ENCODE measurements at places on chromosomes 16 and 17.

DNA sequence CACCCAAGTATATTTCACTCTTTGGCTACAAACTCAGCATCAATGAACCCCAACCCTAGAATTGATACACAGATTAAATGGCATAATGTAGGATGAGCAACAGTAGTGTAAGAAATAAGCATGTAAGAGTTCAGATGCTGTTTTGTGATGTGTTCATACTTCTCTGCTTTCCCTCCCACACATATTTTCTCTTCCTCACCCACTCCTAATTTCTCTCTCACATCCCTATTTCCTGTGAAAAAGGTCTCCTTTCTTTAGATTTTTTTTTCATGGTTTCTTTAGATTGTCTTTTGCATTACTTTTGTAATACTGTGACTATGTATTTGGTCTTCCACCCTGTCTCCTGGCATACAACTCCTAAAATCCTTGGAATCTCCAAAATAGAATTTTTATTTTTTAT, 21.7 kb downstream of the CREBBP start:
- H3K27me3 ChIP-seq: no peaks in the 10 kb centered on the region
- no peak overlapping the region for H3K4me3 ChIP-seq
- H3K36me3 ChIP-seq: no peaks in the 10 kb centered on the region
- H3K4me1 ChIP-seq: peaks cover 100% of the 10 kb centered on the region
- no peak for DNase-seq

DNA sequence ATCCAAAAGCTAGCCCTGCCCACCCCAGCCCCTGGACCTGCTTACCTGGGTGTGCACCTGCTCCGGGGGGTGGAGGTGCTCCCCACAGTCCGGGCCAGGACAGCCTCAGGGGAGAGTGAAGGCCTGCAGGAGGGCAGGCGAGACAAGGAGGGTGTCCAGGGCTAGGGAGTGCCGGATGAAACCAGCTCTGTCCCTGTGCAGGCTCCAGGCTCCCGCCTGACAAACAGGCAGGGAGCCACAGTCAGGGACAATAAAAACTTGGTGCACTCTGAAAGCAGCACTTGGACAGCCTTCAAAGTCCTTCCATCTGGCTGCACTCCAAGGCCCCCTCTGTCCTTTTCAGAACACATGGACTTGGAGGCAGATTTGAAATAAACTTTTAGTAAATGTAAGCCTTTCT, 3.9 kb downstream of the PAQR4 start:
- no peak for DNase-seq
- H3K36me3 ChIP-seq: no peaks in the 10 kb centered on the region
- H3K27ac ChIP-seq: no peak overlapping the region
- H3K4me1 ChIP-seq: peaks cover 24% of the 10 kb centered on the region

DNA sequence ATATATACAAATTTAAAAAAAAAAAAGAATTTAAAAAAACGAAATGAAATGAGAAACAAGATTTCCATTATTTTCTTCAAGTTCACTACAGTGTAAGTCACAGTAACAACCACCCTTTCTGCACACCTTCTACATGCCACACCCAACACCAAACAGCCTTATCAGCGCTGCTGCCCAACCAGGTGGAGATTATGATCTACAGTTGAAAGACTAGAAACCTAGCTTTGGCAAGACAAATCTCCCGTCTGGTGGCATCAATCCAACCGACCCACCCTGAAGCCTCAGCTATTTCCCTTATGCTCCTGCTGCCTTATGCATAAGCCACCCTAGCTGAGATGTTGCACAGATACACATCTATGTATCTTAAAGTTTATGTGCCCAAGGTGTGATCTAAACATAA, 60.8 kb downstream of the PARN start:
- no peak overlapping the region for H3K27ac ChIP-seq
- no peak overlapping the region for H3K4me3 ChIP-seq
- DNase-seq: no peak
- peaks cover 2% of the 10 kb centered on the region for H3K36me3 ChIP-seq

GRCh38 chr16:78985716-78986605, 614.6 kb downstream of the MAF start:
- no peak overlapping the region for H3K27ac ChIP-seq
- no peaks in the 10 kb centered on the region for H3K27me3 ChIP-seq
- H3K36me3 ChIP-seq: no peaks in the 10 kb centered on the region
- no peak for DNase-seq

DNA sequence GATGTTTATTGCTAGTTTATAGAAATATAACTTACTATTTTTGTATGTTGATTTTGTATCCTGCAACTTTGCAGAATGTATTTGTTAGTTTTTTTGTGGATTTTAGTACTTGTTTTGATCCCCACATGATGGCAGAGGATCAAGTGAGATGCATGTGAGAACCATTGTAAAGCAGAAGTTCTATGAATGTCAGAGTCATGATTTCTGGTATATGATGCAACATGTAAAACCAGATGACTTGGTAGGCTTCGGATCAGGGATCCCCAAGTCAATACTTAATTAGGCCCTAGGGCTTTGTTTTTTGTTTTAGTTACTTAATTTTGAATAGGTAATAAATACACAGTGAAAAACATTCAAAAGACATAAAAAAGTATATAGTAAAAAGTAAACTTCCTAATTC, 45.8 kb downstream of the ESRP2 start:
- H3K4me1 ChIP-seq: no peaks in the 10 kb centered on the region
- DNase-seq: no peak
- H3K27ac ChIP-seq: no peak overlapping the region

- no peaks in the 10 kb centered on the region for H3K27me3 ChIP-seq
- DNase-seq: no peak
- peak overlapping the region; percentile 2 for H3K4me3 ChIP-seq
- H3K27ac ChIP-seq: no peak overlapping the region
- H3K36me3 ChIP-seq: no peaks in the 10 kb centered on the region
- peaks cover 15% of the 10 kb centered on the region for H3K4me1 ChIP-seq
These were observed 13.4 kb upstream of the CRISPLD2 start for GRCh38 chr16:84806256-84806889.

- no peaks in the 10 kb centered on the region for H3K36me3 ChIP-seq
- no peak for DNase-seq
- H3K27ac ChIP-seq: no peak overlapping the region
- H3K27me3 ChIP-seq: peaks cover 17% of the 10 kb centered on the region
These were observed 49.4 kb downstream of the BEAN1 start for GRCh38 chr16:66476328-66477027.

DNA sequence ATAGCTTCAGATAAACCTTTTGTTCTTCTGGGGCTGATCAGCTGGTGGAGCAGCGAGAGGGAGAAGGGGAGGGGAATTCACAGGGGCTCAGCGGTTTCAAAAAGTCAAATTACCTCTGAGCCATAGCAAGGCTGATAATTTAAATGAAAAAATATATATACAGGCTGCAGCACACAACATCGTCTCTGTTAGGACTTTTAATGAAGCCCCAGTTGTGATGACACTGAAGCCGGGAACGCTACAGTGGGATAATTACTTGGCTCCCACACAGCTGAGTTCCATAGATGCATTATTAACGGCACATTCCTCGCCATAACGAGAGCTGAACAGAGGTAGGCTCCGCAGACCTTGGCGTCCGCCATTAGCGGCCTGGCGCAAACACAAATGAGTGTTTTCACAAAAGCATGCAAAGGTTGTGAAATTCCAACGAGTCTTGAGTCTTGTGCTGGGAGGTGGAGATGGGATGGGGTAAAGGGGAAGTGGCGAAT, 216.0 kb downstream of the C16orf78 start:
- H3K4me3 ChIP-seq: no peak overlapping the region
- peaks cover 25% of the 10 kb centered on the region for H3K4me1 ChIP-seq
- no peaks in the 10 kb centered on the region for H3K27me3 ChIP-seq
- DNase-seq: no peak
- no peak overlapping the region for H3K27ac ChIP-seq

- no peak for DNase-seq
- no peak overlapping the region for H3K27ac ChIP-seq
- peaks cover 5% of the 10 kb centered on the region for H3K4me1 ChIP-seq
- no peak overlapping the region for H3K4me3 ChIP-seq
- no peaks in the 10 kb centered on the region for H3K36me3 ChIP-seq
These were observed 47.3 kb upstream of the IL34 start for GRCh38 chr16:70598937-70599503.

- peaks cover 42% of the 10 kb centered on the region for H3K4me1 ChIP-seq
- no peak for DNase-seq
- no peak overlapping the region for H3K27ac ChIP-seq
- H3K27me3 ChIP-seq: peaks cover 38% of the 10 kb centered on the region
- no peaks in the 10 kb centered on the region for H3K36me3 ChIP-seq
- peak overlapping the region; percentile 31 for H3K4me3 ChIP-seq
These were observed 10.1 kb upstream of the CA4 start for GRCh38 chr17:60139438-60140285.

DNA sequence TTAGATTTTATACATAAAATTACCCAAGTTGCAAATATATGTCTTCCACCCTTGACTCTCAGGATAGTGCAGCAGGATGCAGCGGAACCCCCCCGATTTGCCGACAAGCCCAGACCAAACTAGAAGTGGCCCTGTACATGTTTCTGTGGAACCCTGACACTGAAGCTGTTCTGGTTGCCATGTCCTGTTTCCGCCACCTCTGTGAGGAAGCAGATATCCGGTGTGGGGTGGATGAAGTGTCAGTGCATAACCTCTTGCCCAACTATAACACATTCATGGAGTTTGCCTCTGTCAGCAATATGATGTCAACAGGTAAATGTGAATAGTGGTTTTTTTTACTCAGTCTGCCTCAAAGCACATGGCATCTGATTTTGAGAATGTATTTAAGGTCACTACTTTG, 70.7 kb downstream of the OMG start:
- no peak overlapping the region for H3K4me3 ChIP-seq
- DNase-seq: no peak
- no peak overlapping the region for H3K27ac ChIP-seq
- H3K4me1 ChIP-seq: no peaks in the 10 kb centered on the region

DNA sequence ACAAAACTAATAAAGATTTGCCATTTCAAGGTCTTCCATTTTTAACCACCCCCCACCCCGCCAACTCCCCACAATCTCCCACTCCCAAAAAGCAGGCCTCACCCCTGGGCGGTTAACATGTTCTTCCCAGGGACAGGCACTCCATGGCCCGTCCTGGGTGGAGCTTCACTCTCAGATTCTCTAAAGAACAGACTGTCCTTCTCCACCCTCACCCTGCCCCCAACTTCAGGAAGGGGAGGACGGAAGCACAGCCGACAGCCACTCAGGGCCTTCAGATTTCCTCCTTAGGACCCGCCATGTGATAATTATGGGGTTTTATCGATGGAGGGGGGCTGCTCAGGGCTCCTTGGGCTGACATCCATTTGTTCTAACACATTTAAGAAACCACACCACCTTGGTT, 61.9 kb downstream of the ZFHX3 start:
- H3K36me3 ChIP-seq: no peaks in the 10 kb centered on the region
- H3K27ac ChIP-seq: peak overlapping the region; percentile 77
- peak; percentile 95 for DNase-seq
- no peak overlapping the region for H3K4me3 ChIP-seq
- no peaks in the 10 kb centered on the region for H3K27me3 ChIP-seq
- H3K4me1 ChIP-seq: peaks cover 67% of the 10 kb centered on the region

GRCh38 chr17:75909812-75910274, 5.2 kb upstream of the MRPL38 start:
- no peak for DNase-seq
- H3K27me3 ChIP-seq: no peaks in the 10 kb centered on the region
- H3K27ac ChIP-seq: no peak overlapping the region
- no peak overlapping the region for H3K4me3 ChIP-seq

GRCh38 chr16:50246299-50247122, 19.8 kb upstream of the ADCY7 start:
- peak overlapping the region; percentile 63 for H3K27ac ChIP-seq
- DNase-seq: no peak
- H3K4me1 ChIP-seq: peaks cover 23% of the 10 kb centered on the region

DNA sequence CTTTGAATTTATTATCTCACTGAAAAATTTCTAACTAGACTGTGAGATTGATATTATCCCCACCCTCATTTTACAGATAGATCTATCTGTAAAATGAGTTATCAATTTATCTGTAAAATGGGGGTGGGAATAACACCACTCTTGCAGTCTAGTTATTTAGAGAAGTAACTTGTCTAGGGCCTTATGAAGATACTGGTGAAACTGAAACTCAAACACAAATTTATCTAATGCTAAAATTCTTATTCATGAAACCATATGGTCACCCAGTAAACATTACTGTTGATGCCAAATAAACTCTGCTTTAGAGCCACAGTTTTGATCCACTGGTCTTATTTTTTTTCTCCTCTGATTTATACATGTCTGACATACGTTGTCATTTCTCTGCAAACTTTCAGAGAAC, 52.1 kb upstream of the SMIM36 start:
- H3K4me1 ChIP-seq: no peaks in the 10 kb centered on the region
- DNase-seq: no peak
- H3K36me3 ChIP-seq: no peaks in the 10 kb centered on the region
- no peak overlapping the region for H3K27ac ChIP-seq

- no peak for DNase-seq
- no peaks in the 10 kb centered on the region for H3K36me3 ChIP-seq
- H3K4me1 ChIP-seq: peaks cover 13% of the 10 kb centered on the region
- peaks cover 22% of the 10 kb centered on the region for H3K27me3 ChIP-seq
- H3K27ac ChIP-seq: no peak overlapping the region
These were observed 921.4 kb upstream of the EEF2KMT start for GRCh38 chr16:6018848-6019489.
